ENCODE measurements at places on chromosomes 16 and 17. TPM values are rescaled to one million over a fixed set of nuclear protein-coding genes. Genes with fewer than 3 reads are reported as not detected.

CCL17 gene
- total RNA-seq, result not detected

SEPTIN12 gene
- not detected for total RNA-seq

CHAD gene
- total RNA-seq, result 2.4 TPM

DNA sequence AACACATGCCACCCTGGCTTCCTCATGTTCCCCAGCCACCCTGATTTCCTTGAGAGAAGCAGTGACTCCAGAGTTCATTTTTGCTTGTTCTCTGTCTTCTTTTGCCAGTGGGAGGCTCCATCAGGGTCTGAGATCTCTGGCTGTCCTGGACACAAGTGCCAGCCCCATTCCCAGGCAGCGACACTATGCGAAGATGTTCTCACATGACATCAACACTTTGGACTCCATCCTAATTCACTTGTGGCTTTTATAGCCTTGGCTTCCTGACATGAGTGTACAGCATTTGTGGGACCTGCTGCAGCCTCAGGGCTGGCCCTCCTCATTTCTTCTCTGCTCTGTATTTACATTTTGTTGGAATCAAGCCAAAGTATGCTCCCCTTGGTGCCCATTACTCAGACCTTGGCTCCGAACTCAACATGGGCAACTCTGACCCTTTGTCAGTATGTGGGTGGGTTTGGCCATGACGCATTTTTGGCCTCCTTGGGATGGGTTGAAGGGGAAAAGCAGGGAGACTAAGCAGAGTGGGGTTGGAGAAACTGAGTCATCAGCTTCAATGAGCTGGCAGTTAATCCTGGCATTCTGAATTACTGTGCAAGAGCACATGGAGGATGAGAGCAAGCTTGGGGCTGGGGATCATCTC is 119.0 kb upstream of the EEF2KMT start:
- peaks cover 27% of the 10 kb centered on the region for H3K4me1 ChIP-seq
- no peaks in the 10 kb centered on the region for H3K36me3 ChIP-seq
- no peaks in the 10 kb centered on the region for H3K27me3 ChIP-seq
- H3K4me3 ChIP-seq, result no peak overlapping the region

- no peak overlapping the region for H3K27ac ChIP-seq
- no peak for DNase-seq
- no peaks in the 10 kb centered on the region for H3K27me3 ChIP-seq
Measured at GRCh38 chr17:81556175-81556691, 4.1 kb upstream of the FAAP100 start.

DNA sequence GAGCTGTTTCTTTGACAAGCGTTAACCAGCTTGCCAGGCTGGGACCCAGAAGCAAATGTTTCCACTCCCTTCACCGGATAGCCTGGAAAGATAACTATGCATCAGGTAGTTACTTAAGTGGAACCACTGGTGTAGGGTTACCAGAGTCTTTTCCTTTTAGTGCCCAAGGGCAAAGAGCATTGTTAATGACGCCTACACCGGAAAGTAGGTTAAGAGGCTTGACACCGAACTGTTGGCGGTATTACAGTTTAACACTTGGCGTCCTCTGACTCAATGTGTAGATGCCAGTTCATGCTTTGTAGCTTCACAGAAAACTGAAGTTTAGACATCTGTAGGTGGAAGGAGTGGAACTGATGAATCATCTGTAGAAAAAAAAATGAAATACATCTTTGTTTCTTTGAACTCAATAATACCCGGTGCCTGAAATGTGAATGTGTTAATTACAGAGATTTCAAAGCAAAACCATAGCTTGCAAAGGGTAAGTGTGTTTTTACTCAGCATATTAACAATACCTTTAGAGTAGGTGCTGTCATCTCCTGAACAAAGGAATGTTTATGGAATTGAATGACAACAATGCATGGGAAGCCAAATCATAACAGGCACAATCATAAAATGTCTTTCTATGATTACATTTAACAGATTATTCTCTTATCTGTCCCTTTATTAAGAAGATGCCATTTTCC is 426.7 kb upstream of the SALL1 start:
- no peak for DNase-seq
- H3K36me3 ChIP-seq, result no peaks in the 10 kb centered on the region
- H3K27me3 ChIP-seq, result no peaks in the 10 kb centered on the region
- H3K4me1 ChIP-seq, result no peaks in the 10 kb centered on the region
- no peak overlapping the region for H3K4me3 ChIP-seq

- peaks cover 21% of the 10 kb centered on the region for H3K36me3 ChIP-seq
- H3K4me1 ChIP-seq, result peaks cover 62% of the 10 kb centered on the region
- DNase-seq, result peak; percentile 86
Measured at GRCh38 chr16:2147981-2148671, at the start of gene RAB26. Gene RAB26 (plus strand): TSS chr16:2148625. CDS start chr16:2148784, 159 bp downstream.

DNA sequence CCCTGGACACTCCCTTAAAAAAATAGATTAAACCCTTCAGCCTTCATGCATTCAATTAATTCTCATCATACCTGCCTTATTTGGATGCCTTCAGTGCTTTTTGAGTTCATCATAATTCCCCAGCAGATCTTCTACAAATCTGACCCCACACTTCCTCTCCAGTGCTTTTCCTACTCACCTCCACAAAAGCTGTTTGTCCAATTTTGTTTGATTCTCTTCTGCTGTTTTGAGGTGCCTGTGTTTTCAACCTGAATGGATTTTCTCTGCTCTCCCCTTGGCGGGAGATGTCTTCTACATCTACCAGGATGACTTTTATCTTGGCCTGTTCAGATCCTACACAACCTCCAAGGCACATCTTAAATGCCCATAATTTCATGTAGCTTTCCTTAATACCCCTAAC is 112.7 kb downstream of the TOX3 start:
- no peak overlapping the region for H3K27ac ChIP-seq
- H3K27me3 ChIP-seq, result no peaks in the 10 kb centered on the region
- peaks cover 7% of the 10 kb centered on the region for H3K4me1 ChIP-seq
- H3K4me3 ChIP-seq, result no peak overlapping the region

DNA sequence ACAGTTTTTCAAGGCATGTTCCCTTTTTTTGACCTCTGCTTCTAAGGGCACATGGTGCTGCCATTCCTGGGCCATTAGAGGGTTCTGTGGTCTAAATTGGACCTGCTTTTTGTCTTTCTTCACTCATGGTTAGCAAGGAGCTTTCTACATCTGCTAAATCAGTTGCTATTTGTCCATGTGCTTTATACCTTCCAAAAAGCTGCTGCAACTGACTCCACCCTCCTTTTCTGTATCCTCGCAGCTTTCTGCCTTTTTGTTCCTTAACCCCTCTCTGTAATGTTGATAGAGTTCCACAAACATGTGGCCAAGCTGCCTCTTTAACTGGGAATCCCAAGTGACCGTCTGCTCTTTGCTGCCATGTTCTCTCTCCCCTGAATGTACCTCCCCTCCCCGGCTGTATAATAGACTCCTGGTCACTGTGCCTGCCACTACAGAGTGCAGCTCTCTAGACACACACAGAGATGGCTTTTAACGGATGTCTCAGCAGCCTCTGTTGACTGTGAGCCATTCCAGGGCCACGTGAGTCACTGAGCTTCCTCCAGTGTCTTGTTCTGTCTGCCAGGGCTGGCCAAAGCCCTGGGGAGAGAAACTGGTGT is 57.4 kb upstream of the TEKT3 start:
- no peaks in the 10 kb centered on the region for H3K27me3 ChIP-seq
- H3K4me3 ChIP-seq, result no peak overlapping the region
- H3K36me3 ChIP-seq, result no peaks in the 10 kb centered on the region
- peak; percentile 53 for DNase-seq

- no peaks in the 10 kb centered on the region for H3K27me3 ChIP-seq
- peaks cover 7% of the 10 kb centered on the region for H3K36me3 ChIP-seq
- no peak for DNase-seq
- H3K4me1 ChIP-seq, result no peaks in the 10 kb centered on the region
Measured at GRCh38 chr17:59745040-59745439, 37.6 kb downstream of the VMP1 start.

DNA sequence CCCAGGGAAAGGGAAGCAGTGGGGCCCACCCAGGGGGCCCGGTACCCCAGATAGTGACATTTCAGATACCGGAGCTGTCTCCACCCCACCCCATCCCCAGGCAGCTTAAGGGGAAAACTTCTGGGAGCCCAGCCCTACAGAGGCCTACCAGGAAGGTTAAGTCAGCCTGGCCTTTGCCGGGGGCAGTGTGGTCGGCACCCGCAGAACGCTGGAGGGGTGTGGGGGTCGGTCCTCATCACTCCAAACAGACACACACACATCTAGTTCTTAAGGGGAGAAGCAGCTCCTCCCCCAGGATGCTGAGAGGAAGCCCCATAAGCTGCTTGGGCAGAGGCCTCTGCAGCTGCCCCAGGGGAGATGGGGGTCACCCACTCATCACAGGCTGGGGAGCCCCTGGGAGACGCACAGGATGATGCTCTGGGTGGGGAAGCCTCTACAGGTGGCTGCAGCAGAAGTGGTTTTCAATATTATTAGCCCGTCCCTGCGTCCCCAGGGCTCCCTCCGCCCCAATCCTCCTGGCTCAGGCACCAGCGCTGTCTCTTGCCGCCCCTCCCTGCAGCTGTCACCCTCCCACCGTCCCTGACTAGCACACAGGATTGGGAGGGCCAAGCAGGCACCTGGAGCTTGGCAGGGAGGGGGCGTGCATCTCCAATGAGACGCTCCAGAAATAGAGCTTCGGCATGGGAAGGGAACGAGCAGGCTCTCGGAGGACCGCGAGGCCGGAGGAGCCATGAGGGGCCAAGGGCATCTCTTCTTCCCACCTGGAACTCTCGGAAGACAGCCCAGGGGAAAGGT is 1.4 kb upstream of the ABR start:
- no peak overlapping the region for H3K4me3 ChIP-seq
- H3K27ac ChIP-seq, result no peak overlapping the region
- peaks cover 54% of the 10 kb centered on the region for H3K27me3 ChIP-seq

GRCh38 chr17:12631076-12631475 is 34.6 kb upstream of the MYOCD start:
- no peak overlapping the region for H3K27ac ChIP-seq
- DNase-seq, result no peak
- H3K27me3 ChIP-seq, result no peaks in the 10 kb centered on the region
- no peak overlapping the region for H3K4me3 ChIP-seq
- H3K4me1 ChIP-seq, result no peaks in the 10 kb centered on the region

GRCh38 chr17:70190959-70191805 is 21.9 kb downstream of the KCNJ2 start:
- no peaks in the 10 kb centered on the region for H3K27me3 ChIP-seq
- no peaks in the 10 kb centered on the region for H3K36me3 ChIP-seq

GRCh38 chr17:81385320-81386111 is 9.7 kb upstream of the BAHCC1 start:
- no peaks in the 10 kb centered on the region for H3K27me3 ChIP-seq
- peak; percentile 91 for DNase-seq
- no peak overlapping the region for H3K4me3 ChIP-seq
- H3K4me1 ChIP-seq, result peaks cover 69% of the 10 kb centered on the region
- peak overlapping the region; percentile 90 for H3K27ac ChIP-seq

- H3K4me3 ChIP-seq, result no peak overlapping the region
- H3K4me1 ChIP-seq, result peaks cover 5% of the 10 kb centered on the region
- no peak for DNase-seq
- H3K27me3 ChIP-seq, result peaks cover 70% of the 10 kb centered on the region
- H3K27ac ChIP-seq, result no peak overlapping the region
- H3K36me3 ChIP-seq, result no peaks in the 10 kb centered on the region
Measured at GRCh38 chr16:86338403-86339115, 171.8 kb upstream of the FOXF1 start.

- peak; percentile 60 for DNase-seq
- peaks cover 4% of the 10 kb centered on the region for H3K27me3 ChIP-seq
- peaks cover 12% of the 10 kb centered on the region for H3K36me3 ChIP-seq
- H3K4me3 ChIP-seq, result no peak overlapping the region
- peaks cover 98% of the 10 kb centered on the region for H3K4me1 ChIP-seq
Measured at GRCh38 chr16:87848676-87849345, 20.5 kb downstream of the SLC7A5 start.

- no peak overlapping the region for H3K27ac ChIP-seq
- no peaks in the 10 kb centered on the region for H3K27me3 ChIP-seq
- no peak for DNase-seq
- H3K4me3 ChIP-seq, result no peak overlapping the region
Measured at GRCh38 chr17:82923366-82924113, 83.7 kb upstream of the ZNF750 start.

GRCh38 chr17:70089513-70090148 is 14.6 kb downstream of the KCNJ16 start:
- H3K4me3 ChIP-seq, result no peak overlapping the region
- H3K4me1 ChIP-seq, result no peaks in the 10 kb centered on the region
- no peak for DNase-seq

DNA sequence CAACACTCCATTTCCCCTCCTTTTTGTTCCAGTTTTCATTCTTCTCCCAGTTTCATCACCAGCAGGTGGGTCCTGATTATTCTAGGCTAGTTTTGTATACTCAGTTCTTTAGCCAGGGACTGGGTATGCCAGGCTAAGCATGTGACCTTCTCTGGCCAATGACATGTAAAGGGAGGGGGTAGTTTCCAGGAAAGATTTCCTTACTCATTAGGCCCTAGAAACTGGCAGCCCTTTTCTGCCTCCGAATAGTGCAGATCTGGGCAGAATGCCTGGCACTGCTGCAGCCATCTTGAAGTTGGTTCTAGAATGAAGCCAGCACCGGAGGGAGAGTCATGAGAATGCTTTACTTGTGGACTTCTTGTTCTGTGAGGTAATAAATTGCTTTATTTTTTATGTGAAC is 126.9 kb upstream of the AXIN2 start:
- no peak for DNase-seq
- H3K4me1 ChIP-seq, result peaks cover 2% of the 10 kb centered on the region
- H3K27me3 ChIP-seq, result no peaks in the 10 kb centered on the region
- H3K36me3 ChIP-seq, result no peaks in the 10 kb centered on the region
- H3K4me3 ChIP-seq, result no peak overlapping the region

DNA sequence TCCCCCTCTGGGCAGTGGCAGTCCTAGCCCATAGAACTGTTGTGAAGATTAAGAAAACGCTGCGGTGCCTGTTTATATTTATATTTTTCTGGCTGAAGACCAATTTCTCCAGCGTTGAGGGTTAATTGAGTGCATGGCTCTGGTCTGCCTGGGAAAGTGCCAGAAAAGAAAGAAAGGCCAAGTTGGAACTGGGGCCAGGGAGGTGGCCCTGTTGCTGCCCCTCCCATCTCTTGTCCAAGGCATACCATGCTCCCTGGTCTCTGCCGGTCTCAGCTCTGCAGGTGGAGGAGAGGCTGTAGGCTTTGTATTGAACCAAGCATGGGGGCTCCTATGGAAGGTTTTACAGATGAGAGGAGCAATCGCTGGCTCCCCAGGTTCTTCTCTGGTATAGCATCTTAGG is 124.7 kb downstream of the MGAT5B start:
- H3K27ac ChIP-seq, result no peak overlapping the region
- no peak for DNase-seq
- peaks cover 4% of the 10 kb centered on the region for H3K27me3 ChIP-seq
- no peaks in the 10 kb centered on the region for H3K36me3 ChIP-seq
- no peaks in the 10 kb centered on the region for H3K4me1 ChIP-seq

GRCh38 chr16:2335286-2335895 is 5.1 kb downstream of the ABCA3 start:
- H3K4me1 ChIP-seq, result peaks cover 6% of the 10 kb centered on the region
- peaks cover 22% of the 10 kb centered on the region for H3K27me3 ChIP-seq
- no peak overlapping the region for H3K27ac ChIP-seq
- DNase-seq, result no peak

DNA sequence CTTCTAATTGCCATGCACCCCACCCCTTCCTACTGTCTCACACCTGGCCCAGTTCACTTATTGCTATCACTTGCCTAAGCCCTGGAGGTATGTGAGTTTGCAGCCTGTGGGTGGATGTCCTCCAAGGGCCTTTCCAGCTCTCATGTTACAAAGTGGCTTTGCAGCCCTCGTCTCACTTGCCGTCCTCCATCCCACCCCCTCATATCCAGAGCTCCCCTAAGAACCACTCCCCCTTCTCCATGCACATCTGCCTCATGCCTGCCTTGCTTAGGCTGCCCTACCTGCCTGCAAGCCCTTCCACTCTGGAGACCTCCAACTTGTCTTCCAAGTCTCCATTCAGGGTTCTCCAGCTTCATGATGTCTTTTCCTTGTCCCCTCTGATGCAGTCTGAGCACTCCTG is 119.4 kb upstream of the NLRP1 start:
- peaks cover 5% of the 10 kb centered on the region for H3K4me1 ChIP-seq
- H3K4me3 ChIP-seq, result no peak overlapping the region
- peaks cover 27% of the 10 kb centered on the region for H3K27me3 ChIP-seq
